ENCODE measurements at places on chromosomes 11 and 22. TPM values are rescaled to one million over a fixed set of nuclear protein-coding genes. Genes with fewer than 3 reads are reported as not detected.

GRCh38 chr11:119107538-119108145 is 498 bp downstream of the C2CD2L start:
- no peak for DNase-seq

GRCh38 chr11:89355646-89356045 is 135.5 kb downstream of the NOX4 start:
- DNase-seq: no peak

GRCh38 chr11:199782-200181 is 6.9 kb downstream of the SCGB1C1 start:
- peak; percentile 51 for DNase-seq

DNA sequence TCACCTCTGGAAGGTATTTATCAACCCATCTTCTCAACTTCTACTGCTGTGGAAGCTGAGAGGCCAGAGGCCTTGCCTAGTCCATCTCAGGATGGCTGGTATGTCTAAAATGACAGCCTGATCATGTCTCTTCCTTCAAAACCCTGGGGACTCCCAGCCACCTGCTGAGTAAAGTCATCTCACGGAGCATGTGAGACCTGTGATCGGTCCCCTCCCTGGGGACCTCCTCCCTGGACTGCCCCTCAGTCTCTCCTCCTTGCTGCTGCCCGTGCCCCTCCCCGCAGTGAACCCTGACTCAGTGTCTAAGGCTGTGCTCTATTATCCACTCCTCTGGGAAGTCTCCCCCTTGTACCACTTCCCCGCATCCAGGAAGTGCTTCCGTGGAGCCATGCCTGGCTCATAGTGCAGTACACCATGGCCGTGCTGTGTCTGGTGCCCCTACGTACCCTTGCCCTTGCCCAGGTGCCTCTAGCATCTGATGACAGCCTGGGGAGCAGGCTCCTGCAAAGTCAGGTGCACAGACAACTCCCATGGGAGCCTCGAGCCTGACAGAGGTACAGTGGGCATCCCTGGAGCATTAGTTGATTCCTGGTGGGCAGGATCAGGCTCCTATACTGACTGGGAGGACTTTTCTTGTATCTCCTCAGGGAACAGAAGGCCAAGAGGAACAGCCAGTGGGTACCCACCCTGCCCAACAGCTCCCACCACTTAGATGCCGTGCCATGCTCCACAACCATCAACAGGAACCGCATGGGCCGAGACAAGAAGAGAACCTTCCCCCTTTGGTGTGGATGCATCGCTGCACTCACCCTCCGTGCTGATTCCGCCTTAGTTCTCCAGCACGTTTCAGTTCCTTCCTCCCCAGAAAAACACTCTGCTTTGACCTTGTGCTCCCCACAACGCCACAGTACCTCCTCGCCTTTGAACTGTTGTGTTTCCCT is 13.8 kb downstream of the SMARCB1 start:
- DNase-seq: no peak

DNA sequence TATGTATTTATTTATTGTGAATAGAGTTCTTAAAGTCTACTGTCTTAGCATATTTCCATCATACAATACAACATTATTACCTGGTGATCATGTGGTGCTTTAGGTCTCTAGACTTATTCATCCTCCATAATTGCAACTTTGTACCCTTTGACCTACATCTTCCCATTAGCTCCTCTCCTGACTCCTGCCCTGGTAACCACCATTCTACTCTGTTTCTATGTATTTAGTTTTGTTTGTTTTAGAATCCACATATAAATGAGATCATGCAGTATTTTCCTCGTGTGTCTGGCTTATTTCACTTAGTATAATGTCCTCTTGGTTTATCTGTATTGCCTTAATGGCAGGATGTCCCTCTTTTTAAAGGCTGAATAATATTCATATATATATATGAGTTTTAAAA is 22.7 kb downstream of the NCAM1 start:
- DNase-seq: no peak

GRCh38 chr11:16784666-16785065 is 46.2 kb downstream of the C11orf58 start:
- DNase-seq: no peak

The BARX2 gene
- 0.51 TPM for polyA plus RNA-seq

- DNase-seq: no peak
These were observed 180.0 kb upstream of the C11orf58 start for GRCh38 chr11:16558494-16558893.

GRCh38 chr11:28338371-28338770 is 230.2 kb downstream of the METTL15 start:
- no peak for DNase-seq

GRCh38 chr11:27971171-27971570 is 136.8 kb downstream of the KIF18A start:
- no peak for DNase-seq

DNA sequence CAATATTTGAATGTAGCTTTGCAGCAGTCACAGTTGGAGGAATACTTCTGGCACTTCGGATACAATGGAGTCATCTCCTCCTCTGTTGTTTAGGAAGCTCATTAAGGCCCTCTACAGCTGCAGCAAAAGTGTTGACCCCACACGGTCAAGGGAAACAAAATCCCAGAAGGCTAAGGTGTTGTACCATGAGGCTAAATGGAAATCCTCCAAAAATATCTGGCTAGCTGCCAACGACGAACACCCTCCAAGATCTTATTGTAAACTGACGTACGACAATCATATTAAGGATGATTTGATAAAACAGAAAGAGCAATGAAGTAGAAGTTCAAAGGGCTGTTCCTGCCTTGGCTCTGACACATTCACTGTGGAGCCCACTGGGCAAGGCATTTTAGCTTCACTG is 4.0 kb downstream of the POGLUT3 start:
- DNase-seq: no peak

DNA sequence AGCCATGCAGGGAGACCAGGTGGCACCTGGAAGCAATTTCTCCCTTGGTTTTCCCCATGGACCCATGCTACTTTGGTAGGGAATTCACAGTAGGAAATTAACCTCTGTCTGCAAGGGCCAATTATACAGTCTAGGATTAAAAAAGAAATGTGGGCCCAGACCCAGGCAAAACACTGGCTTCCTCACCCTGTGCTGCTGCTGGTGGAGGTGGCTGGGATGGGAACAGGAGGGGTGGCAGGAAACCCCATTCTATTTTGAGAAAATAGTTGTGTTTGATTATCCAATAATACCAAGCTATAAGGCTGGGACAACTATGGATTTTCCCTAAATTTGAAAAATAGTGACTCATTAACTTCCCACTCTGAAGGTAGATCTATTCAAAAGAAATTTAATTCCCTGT is 417.0 kb upstream of the NARS2 start:
- DNase-seq: no peak

The APOA1 gene
- 4.2 TPM for polyA plus RNA-seq

The OR8A1 gene
- 0.04 TPM for polyA plus RNA-seq

GRCh38 chr11:93747122-93747521 is 5.7 kb downstream of the C11orf54 start:
- DNase-seq: no peak

DNA sequence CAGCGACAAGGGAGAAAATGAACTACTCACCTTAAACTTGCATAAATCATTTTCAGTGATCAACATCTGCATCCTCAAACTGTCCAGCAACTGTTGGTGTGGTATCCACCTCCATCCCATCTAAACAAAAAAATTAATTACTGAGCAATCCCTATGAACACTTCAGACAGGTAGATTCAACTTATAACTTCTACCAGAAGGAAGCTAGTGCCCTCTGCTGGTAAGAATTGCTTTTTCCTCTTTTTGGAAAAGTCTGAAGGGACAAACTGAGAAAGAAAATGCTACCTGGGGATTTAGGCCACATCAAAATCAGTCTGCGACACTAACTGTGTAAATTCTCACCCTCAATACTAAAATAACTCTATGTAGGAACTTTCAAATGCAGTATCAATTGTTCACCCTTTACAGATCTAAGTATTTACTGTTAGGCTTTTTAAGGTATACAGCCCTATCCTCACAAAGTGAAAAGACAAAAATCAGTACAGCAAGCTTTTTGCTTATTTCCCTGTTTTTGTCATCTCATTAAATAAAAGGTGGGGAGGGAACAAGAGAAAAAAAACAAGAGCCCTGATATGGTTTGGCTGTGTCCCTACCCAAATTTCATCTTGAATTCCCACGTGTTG is 17.9 kb downstream of the CLNS1A start:
- no peak for DNase-seq

GRCh38 chr11:10878408-10879214 is 20.8 kb upstream of the ZBED5 start:
- DNase-seq: no peak

The SIRT3 gene
- polyA plus RNA-seq: 28.6 TPM

DNA sequence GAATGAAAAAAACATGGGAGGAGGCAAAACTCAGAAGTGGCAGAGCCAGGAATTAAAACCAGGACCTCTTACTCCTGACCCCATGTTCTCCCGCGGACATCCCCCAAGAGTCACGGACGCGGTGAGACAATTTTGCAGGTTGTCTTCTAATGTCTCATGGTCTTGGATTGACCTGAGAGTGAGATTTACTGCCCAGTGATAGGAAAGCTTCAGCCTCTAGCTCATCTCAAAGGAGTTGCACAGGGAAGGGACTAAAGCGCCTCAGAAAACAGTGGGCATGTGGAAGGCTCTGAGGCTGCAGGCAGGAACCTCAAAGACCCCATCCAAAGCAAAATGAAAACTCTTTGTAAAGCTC is 197.4 kb downstream of the ADAMTS15 start:
- DNase-seq: no peak

The PDGFD gene
- 6.2 TPM for polyA plus RNA-seq

DNA sequence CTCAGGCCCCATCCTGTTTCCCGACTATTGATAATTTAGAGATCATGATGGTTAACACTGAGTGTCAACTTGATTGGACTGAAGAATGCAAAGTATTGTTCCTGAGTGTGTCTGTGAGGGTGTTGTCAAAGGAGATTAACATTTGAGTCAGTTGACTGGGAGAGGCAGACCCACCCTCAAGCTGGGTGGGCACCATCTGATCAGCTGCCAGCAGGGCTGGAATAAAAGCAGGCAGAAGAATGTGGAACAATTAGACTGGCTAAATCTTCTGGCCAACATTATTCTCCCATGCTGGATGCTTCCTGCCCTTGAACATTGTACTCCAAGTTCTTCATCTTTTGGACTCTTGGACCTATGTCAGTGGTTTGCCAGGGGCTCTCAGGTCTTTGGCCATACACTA is 1170.0 kb upstream of the CNTN5 start:
- no peak for DNase-seq

DNA sequence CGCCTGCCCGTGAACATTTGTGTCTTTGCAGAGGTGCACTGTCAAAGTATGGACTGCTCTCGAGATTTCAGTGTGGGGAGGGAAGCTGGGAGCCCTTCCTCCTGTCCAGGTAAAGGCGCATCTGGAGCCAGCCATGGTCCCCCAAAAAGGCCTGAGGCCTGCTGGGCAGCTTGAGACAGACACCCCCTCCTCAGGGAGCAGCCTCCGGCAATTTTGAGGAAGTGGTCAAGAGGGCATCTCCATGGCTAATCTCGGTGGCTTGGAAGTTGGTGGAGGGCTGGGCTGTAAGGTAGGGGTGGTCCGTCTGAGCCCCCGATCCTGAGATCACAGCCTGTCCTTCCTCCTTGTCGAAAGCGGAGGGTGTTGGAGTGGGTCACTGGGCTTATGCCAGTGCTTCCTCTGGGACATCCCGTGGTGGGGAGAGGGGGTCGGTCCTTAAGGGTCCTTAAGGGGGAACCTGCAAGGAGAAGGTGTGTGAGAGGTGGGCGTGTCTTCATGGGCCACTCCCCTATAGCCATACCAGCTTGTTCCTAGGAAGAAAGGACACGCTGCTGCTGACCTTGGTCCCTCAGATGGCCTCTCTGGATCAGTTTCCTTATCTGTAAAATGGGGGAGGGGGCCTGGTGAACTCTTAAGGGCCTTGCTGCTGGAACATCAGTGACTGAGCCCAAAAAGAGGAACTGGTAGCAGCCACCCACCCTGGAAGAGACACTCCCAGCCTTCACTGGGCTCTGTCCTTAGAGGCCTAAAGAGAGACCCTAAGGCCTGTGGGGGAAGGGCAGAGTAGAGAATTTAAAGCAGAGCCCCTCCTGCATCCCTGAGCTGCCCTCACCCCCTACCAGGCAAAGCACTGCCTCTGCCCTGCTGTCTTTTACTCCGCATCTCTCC is 2.6 kb downstream of the KCNC1 start:
- no peak for DNase-seq

The PHLDB1 gene
- polyA plus RNA-seq: 82.0 TPM

The TNRC6B gene
- 15.1 TPM for polyA plus RNA-seq

- DNase-seq: no peak
These were observed 176.9 kb upstream of the SEZ6L start for GRCh38 chr22:25992331-25992730.

DNA sequence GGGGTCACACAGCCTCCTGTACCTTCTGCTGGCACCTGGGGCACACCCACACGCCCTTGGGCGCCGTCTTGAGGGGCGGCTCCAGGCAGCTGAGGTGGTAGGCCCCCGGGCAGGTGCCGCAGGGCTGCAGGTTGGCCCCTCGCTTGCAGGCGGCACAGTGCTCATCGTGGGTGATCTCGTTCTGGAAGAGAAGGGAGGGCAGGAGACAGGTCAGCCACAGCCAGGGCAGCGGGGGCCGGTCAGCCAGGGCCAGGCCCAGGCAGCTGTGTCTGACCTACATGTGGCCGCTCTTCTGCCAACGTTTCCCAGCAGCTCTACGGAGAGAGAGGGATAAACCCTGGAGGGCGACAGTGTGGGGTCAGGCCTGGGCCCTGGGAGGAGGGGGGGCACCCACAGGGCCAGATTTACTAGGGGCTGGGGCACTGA is 121.9 kb downstream of the PHF21B start:
- DNase-seq: no peak

- DNase-seq: no peak
These were observed 36.7 kb downstream of the SPATA19 start for GRCh38 chr11:133808393-133809140.

DNA sequence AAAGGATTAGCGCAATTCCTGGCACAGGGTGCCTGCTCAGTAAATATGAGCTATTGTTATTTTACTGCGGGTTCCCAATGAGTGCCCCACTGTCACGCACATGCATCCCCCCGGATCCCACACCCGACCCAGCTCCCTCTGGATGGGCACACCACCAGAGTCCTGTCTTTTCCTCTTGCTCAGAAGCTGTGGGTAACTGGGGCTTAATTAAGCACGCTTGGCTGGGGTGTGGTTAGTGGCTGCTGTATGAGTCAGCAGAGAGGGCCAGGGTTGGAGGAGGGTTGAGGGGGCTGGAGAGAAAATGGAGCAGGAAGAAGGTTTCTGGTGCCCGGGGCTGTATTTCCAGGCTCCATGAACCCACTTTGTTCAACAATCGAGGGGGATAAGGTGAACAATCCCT is 30.3 kb upstream of the NECTIN1 start:
- DNase-seq: no peak

DNA sequence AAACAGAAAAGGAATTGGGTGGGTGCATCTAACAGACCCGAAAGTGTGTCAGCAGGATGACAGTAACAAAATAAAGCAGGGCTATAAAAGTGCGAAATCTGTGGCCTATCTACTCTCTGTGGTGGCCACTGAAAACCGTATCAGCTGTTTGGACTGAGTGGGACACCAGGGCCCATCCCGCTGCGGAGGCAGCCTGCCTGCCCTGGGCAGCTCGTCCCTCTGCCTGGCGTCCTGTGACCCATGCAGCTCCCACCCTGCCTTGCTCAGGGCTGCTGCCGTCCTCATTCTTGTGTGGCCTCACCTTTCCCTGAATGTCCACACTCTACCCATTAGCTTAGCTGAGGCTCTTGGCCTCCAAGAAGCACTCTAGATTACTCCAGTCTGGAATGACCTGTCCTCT is 30.4 kb downstream of the CARS1 start:
- DNase-seq: peak; percentile 36

All from left lung (tissue), 14 donors.